Anterior cingulate cortex (tissue), 58 donors: ENCODE measurements at places on chromosomes 4 and X.

GRCh38 chrX:105973387-105973739 lies 65.2 kb downstream of the SERPINA7 start:
- DNase-seq = no peak

- DNase-seq = no peak
These were observed at the start of gene OTOP1 for GRCh38 chr4:4226606-4227438. TSS of gene OTOP1 (minus strand) at chr4:4226929. CDS start at chr4:4226864, 65 bp downstream.

DNA sequence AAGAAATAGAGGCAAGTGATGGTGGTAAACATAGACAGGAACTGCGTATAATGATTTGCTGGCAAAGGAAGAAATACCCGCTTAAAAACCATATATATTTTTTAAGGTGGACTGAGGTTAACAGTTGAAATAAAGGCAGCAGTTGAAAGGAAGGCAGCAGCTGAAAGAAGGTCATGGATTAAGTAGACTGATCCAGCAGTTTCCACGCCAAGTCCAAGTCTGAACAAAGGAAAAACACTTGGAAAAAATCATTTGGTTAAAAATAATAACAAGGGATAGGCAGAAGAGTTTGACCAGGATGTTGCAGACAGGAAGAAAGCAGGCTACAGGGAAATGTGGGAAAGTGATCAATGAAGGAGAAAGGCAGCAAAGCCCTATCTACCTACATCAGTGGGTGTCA lies 93.6 kb downstream of the AMELX start:
- no peak for DNase-seq

GRCh38 chrX:132207996-132208395 lies 11.3 kb downstream of the RAP2C start:
- no peak for DNase-seq

- DNase-seq = no peak
These were observed 81.4 kb downstream of the DOCK11 start for GRCh38 chrX:118577041-118577440.

- DNase-seq = no peak
These were observed 21.5 kb downstream of the HAND2 start for GRCh38 chr4:173508386-173509035.

DNA sequence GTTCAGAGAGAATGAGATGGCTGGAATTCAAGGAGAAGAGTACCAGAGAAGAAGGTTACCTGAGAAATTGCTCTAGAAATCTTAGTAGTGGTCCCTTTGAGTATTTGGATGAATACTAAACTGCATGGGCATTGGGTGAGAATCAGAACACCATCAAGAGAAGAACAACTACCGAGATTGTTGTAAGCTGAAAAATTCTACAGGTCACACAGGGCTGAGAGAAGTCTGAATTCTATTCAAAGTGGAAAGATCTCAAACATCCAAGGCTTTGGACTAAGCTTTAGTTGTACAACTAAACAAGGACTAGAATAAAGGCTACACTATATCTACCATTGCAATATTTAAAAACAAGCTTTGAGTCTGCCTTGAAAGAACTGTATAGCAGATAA lies 40.8 kb downstream of the LRBA start:
- DNase-seq = no peak

- DNase-seq = no peak
These were observed 501.8 kb upstream of the GALNT7 start for GRCh38 chr4:172666711-172667368.

DNA sequence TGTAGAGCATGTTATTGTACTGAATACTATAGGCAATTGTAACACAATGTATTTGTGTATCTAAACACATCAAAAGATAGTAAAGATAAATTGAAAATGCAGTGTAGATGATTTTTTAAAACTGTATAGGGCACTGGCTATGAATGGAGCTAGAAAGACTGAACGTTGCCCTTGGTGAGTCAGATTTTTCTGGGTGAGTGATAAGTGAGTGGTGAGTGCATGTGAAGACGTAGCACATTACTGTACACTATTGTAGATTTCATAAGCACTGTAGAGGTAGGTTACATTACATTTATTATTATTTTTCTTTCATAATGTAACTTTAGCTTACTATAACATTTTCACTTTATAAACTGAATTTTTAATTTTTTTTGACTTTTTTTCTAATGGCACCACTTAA lies 1491.6 kb downstream of the TECRL start:
- no peak for DNase-seq

GRCh38 chr4:189083769-189084168 lies 856.9 kb upstream of the FRG1 start:
- no peak for DNase-seq

- DNase-seq = no peak
These were observed 32.0 kb downstream of the PAGE2 start for GRCh38 chrX:55120761-55121358.

GRCh38 chrX:107452581-107452980 lies 3.1 kb downstream of the FRMPD3 start:
- no peak for DNase-seq

- DNase-seq = no peak
These were observed 1.4 kb downstream of the CCNI start for GRCh38 chr4:77074381-77074831.

DNA sequence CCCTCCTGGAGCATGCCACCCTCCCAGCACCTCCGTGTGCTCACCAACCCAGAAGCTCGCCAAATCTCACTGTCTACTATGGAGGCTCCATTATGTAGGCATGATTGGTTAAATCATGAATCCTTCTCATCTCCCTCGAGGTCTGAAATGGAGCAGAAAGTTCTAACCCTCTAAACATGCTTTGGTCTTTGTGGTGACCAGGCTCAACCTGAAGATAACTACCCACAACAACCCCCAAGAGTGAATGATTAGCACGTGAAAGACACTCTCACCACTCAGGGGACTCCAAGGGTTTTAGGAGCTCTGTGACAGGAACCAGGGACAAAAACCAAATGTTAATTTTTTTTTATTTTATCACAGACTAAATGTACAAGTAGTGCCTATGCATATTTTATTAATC lies 47.2 kb downstream of the APBB2 start:
- DNase-seq = no peak

- no peak for DNase-seq
These were observed 10.7 kb upstream of the CXCL8 start for GRCh38 chr4:73729534-73730165.

DNA sequence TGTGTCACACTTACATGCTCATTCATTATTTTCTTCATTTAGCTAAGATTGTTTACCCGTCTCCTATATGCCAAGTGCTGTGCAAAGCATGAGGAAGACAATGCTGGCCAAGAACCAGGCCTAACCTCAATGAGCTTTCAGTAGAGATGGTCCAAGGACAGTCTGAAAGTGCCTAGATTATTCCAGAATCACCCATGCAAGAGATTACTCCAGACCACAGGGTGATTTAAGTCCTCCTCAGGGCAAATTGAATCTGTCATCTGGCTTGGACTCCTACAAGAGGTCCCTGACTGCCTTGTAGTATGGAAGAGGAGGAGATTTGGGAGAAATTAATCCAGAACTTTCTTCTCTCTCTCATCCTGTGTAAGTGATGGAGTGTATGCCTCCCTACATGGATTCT lies 99.4 kb upstream of the NDP start:
- DNase-seq = no peak

DNA sequence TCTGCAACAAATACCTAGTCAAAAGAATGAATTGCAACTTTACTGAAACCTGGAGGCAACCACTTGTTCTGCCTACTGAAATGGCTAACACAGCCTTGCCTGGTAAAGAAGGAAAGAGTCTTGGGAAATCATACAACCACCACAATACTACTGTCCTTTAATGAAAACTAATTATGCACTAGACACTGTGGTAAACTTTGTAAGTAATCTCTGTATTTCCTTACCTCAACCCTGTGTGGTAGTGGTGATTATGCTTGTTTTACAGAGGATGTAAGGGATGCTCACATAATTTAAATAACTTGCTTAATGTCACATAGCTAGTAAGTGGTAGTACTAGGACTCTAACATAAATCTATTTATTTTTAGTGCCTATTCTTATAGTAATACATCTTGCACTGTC lies 44.7 kb downstream of the TMEM156 start:
- no peak for DNase-seq

GRCh38 chr4:13496605-13497004 lies 12.5 kb upstream of the RAB28 start:
- DNase-seq = no peak

DNA sequence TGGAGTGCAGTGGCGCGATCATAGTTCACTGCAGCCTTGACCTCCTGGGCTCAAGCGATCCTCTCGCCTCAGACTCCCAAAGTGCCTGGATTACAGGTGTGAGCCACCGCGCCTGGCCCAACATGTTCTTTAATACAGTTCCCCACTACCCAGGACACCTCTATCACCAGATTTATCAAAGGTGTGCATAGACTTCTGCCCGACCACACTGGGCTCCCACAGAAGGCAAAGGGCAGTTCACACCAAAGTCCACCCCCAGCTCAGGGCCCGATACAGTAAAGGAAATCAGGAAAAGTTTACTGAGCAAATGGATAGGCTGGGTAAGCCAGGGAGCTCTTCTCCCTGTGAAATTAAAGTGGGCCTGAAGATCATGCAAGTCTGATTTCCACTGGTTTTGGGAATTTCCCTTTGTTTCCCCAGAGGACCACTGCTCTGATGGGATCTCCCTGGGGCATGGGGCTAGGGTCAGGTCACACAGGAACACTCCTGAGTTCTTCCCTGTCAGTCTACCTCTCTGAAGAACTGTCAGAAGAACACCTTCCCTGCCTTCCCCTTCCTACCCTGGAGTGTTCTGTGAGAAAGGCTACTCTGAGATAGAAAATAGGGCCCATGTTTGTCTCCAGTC lies 17.7 kb upstream of the PIM2 start:
- DNase-seq = no peak

DNA sequence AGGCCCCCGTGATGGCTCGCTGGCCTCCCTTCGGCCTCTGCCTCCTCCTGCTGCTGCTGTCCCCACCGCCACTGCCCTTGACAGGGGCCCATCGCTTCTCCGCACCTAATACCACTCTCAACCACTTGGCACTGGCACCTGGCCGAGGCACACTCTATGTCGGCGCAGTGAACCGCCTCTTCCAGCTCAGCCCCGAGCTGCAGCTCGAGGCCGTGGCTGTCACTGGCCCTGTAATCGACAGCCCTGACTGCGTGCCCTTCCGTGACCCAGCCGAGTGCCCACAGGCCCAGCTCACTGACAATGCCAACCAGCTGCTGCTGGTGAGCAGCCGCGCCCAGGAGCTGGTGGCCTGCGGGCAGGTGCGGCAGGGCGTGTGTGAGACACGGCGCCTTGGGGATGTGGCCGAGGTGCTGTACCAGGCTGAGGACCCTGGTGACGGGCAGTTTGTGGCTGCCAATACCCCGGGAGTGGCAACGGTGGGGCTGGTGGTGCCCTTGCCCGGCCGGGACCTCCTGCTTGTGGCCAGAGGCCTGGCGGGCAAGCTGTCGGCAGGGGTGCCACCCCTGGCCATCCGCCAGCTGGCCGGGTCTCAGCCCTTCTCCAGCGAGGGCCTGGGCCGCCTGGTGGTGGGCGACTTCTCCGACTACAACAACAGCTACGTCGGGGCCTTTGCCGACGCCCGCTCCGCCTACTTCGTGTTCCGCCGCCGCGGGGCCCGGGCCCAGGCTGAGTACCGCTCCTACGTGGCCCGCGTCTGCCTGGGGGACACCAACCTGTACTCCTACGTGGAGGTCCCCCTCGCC lies 3.0 kb downstream of the PLXNB3 start:
- no peak for DNase-seq

GRCh38 chr4:128954941-128955340 lies 138.4 kb downstream of the SCLT1 start:
- no peak for DNase-seq

- DNase-seq = no peak
These were observed 73.8 kb downstream of the MTMR1 start for GRCh38 chrX:150767045-150767395.

DNA sequence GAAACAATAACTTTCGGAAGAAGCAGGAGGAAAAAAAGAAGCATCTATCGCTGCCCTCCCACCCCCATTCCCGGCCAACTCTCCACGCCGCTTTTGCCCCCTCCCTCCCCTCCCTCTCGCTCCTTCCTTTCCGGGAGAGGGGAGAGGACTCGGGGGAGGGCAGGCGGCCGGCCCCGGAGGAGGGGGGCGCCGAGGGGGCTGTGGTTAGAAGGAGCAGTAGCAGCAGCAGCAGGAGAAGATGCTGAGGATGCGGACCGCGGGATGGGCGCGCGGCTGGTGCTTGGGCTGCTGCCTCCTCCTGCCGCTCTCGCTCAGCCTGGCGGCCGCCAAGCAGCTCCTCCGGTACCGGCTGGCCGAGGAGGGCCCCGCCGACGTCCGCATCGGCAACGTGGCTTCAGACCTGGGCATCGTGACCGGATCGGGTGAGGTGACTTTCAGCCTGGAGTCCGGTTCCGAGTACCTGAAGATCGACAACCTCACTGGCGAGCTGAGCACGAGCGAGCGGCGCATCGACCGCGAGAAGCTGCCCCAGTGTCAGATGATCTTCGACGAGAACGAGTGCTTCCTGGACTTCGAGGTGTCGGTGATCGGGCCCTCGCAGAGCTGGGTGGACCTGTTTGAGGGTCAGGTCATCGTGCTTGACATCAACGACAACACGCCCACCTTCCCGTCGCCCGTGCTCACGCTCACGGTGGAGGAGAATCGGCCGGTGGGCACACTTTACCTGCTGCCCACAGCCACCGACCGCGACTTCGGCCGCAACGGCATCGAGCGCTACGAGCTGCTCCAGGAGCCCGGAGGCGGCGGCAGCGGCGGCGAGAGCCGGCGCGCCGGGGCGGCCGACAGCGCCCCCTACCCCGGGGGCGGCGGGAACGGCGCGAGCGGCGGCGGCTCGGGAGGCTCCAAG lies 1.3 kb downstream of the PCDH7 start:
- peak; percentile 26 for DNase-seq

DNA sequence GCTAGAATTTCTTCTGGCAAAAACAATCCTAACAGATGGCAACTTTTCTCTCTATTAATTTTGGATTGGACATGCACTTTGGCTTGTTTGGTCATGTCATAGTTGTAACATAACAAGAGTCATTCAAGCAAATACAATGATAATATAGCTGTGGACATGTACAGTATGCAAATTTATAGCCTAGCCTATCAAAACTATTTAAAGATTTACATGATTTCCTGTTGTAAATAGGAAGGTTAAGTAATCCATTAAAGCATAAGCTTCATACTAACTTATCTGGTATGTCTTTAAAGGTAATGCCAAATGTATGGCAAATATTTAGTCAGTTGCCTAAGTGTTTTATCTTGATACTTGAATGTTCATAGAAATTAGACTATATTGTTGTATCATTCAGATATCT lies 45.3 kb downstream of the RPA4 start:
- DNase-seq = no peak

GRCh38 chr4:75723163-75724065 lies 963 bp upstream of the USO1 start:
- no peak for DNase-seq

DNA sequence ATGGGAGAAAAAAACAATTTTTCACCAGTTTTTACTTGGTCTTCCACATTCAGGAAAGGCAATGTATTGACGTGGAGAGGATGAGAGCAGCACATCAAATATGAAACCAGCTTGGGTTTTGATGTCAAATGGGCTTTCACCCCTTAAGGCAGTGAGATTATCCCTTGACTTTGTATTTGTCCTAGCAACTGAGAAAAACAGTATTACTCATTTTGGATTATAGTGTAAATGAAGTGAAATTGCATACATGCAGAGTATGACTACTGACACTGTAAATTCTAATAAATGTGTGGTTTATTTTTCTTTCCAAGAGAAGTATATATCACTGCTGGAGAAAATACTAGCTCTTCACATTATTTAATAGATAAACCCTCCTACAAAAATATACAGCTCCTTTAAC lies 863.6 kb upstream of the IGFBP7 start:
- no peak for DNase-seq
